ENCODE measurements at places on chromosomes 2 and 18.

DNA sequence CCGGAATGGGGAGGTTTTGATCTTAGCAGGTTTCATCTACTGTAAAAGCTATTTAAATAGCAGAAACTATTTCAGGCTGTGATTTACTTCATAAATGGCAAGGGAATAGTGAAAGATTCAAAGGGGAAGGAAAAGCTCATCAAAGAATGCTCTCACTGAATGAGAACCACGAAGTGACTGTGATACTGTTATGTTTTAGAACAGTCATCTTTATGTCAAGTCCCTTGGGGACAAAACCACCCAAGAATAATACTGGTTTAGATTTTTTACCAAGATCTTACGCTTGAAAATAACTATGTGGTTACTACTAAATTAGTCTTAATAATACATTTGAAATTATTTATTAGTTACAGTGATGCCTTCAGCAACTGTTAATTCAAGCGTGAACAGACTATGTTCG is 28.1 kb downstream of the FARSB start:
- DNase-seq = no peak

GRCh38 chr2:201546576-201546975 is 95.0 kb downstream of the STRADB start:
- no peak for DNase-seq

DNA sequence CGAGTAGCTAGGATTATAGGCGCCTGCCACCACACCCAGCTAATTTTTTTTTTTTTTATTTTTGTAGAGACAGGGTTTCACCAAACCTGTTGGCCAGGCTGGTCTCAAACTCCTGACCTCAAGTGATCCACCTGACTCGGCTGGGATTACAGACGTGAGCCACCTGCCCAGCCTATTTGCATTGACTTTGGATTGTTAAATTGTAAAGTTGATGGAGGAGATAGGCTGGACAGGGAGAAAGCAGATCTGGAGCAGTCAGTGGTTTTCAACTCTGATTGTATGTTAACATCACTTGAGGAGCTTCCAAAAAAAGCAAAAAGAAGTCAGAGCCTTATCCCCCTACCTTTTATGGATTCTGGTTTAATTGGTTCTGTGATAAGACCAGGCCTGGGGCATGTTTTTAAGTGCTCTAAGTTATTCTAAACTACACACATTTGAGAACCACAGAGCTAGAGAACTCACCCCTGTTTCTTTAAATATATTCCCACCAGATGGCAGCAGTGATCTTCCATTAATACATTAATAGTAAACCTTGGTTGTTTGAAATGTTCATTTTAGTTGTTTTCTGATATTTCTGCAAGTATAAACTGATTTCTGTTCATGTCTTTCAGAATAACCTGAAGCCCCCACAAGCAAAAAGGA is 7.5 kb downstream of the C2orf49 start:
- DNase-seq = peak; percentile 70

- peak; percentile 80 for DNase-seq
These were observed 5.8 kb downstream of the HDLBP start for GRCh38 chr2:241309684-241310117.

GRCh38 chr18:78571063-78571785 is 408.4 kb upstream of the SALL3 start:
- no peak for DNase-seq

GRCh38 chr2:200194746-200195145 is 111.7 kb upstream of the SPATS2L start:
- no peak for DNase-seq

DNA sequence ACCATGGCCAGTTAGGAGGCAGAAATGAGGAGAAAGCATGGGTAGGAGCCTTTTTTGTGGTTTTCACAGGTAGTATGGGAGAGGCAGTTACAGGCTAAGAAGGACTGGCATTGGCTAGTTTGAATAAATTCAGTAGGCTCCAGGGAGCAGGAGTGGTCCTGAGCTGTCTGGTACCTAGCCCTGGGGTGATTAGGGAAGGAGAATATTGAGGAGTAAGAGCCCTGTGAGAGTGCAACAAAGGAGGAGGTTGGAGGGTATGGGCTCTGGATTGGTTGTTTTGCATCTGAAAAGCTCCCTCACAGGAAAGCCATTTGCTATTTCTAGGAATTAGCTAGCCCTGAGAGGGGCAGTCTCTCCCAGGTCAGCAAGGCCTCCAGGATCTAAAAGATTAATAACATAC is 13.3 kb upstream of the TCF7L1 start:
- no peak for DNase-seq

DNA sequence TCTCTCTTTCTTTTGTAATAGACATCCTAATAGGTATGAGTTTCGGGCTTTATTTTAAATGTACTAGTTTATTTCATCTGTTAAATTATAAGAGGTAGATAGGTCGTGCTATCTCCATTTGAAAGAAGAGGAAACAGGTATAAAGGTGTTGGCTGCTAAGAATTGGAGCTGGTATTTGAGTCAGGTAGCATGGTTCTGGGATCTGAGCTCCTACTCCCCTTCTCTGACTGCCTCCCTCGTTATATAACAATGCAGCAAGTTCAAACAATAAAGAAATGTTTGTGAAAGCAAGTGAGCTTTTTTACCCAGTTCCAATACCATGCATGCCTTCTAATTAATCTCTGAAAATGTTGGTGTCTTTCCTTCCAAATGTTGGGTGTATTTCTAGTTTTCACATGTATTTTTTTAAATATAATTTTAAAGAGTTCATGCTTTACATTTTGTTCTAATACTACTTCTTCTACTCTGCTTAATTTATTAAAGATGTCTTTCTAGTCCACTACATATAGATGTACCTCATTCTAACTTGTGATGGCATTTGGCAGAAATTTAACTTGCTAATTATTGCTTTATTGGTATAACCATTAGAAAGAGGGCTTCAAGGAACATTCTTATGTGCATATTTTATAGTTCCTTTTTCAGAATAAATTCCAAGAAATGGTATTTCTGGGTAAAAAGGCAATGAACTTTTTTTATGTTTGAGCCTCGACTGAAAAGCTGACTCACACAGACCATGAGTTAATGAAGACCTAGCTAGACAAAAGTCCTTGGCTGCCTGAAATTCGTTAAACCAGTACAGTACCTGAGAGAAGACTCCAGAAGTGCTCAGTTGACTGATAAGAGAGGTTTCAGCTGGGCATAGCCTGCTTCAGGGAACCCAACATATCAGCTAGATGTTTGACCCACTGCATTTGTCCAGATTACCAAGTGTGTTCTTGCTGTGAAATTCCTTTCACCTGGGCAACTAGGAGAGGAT is 133.5 kb downstream of the CERS6 start:
- DNase-seq = peak; percentile 90

DNA sequence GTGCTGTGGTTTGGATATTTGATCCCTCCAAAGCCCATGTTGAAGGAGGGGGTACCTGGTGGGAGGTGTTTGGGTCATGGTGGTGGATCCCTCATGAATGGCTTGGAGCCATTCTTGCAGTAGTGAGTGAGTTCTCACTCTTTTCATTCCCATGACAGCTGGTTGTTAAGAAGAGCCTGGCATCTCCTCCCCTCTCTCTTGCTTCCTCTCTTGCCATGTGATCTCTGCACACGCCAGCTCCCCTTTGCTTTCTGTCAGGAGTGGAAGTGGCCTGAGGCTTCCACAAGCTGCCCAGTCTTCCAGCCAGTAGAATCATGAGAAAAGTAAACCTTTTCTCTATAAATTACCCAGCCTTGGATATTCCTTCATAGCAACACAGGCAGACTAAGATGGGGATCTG is 8.6 kb downstream of the ADD2 start:
- DNase-seq = no peak

Measured in OCI-M1 (cell line).